ENCODE measurements at places on chromosomes 11 and 22. TPM values are rescaled to one million over a fixed set of nuclear protein-coding genes. Genes with fewer than 3 reads are reported as not detected.

The HPX gene
- total RNA-seq: 2.1 TPM

The SLC22A6 gene
- total RNA-seq: not detected

The ART1 gene
- total RNA-seq: 1.9 TPM

The PCNX3 gene
- total RNA-seq: 42.9 TPM

The SLC22A8 gene
- not detected for total RNA-seq

The TMPRSS13 gene
- 4.6 TPM for total RNA-seq

The LMO1 gene
- total RNA-seq: not detected

The ARHGAP8 gene
- total RNA-seq: 16.4 TPM

The PVALB gene
- total RNA-seq: 3.3 TPM

The RASSF10 gene
- total RNA-seq: 4.9 TPM

The IRAG1 gene
- total RNA-seq: 8.8 TPM

The CABP7 gene
- not detected for total RNA-seq

The SCGB1A1 gene
- 1,988 TPM for total RNA-seq

The ME3 gene
- 20.7 TPM for total RNA-seq

The PACSIN3 gene
- total RNA-seq: 44.1 TPM

The ACR gene
- 1.9 TPM for total RNA-seq

The WT1 gene
- 1.1 TPM for total RNA-seq

The UBE2L3 gene
- 37.4 TPM for total RNA-seq

The ABCG4 gene
- not detected for total RNA-seq

The RCOR2 gene
- total RNA-seq: 0.14 TPM

The NRIP3 gene
- under 0.01 TPM for total RNA-seq

The LARGE2 gene
- 6.3 TPM for total RNA-seq

The DBX1 gene
- total RNA-seq: not detected

The POLA2 gene
- total RNA-seq: 11.0 TPM

The NXPE2 gene
- total RNA-seq: 0.30 TPM

The SMIM38 gene
- total RNA-seq: 0.10 TPM

The OR6M1 gene
- not detected for total RNA-seq

The MMP8 gene
- 1.7 TPM for total RNA-seq

The YPEL1 gene
- 7.3 TPM for total RNA-seq

The LRRC55 gene
- total RNA-seq: not detected

The FAM76B gene
- 27.9 TPM for total RNA-seq

The FXYD2 gene
- 4.5 TPM for total RNA-seq

The TEX12 gene
- total RNA-seq: not detected

The GNG3 gene
- total RNA-seq: not detected

The PDE2A gene
- total RNA-seq: 20.3 TPM

The ESAM gene
- total RNA-seq: 79.3 TPM

The A4GALT gene
- 7.7 TPM for total RNA-seq

The OR6X1 gene
- total RNA-seq: not detected

The TNNT3 gene
- 6.1 TPM for total RNA-seq

The UBQLNL gene
- 0.76 TPM for total RNA-seq

The MS4A14 gene
- total RNA-seq: 35.6 TPM

The CSNK2A3 gene
- 2.0 TPM for total RNA-seq

The UCP2 gene
- 84.4 TPM for total RNA-seq

The SMC1B gene
- total RNA-seq: not detected

The SIRT3 gene
- total RNA-seq: 22.2 TPM

The LMNTD2 gene
- 5.5 TPM for total RNA-seq

The DCDC1 gene
- total RNA-seq: 4.0 TPM

The RAB38 gene
- 9.6 TPM for total RNA-seq

The C11orf91 gene
- 0.77 TPM for total RNA-seq

The OR51B2 gene
- total RNA-seq: not detected

Data from upper lobe of left lung (tissue), 6 donors.